ENCODE measurements at places on chromosomes 6 and 20.

GRCh38 chr6:64736421-64736950 lies 970.5 kb downstream of the EYS start:
- no peak for DNase-seq

GRCh38 chr20:3646067-3646440 lies 17.1 kb downstream of the GFRA4 start:
- DNase-seq: no peak

DNA sequence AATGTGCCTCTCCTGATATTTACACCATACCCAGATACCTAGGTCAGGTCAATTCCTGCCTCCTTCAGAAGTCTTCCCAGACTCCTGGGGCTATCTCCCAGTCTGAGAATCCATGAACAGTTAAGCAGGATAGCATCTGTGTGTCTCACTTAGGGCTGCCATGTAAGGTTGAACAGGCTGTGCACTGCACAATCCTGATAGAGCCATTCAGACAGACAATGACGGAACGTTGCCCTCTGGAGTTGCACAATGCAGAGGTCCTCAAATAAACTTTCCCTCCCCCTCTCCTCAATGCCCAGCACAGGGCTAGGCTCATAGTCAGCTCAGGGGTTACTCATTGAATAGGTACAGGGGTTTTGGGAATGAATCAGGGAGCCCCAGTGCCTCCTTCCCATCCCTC lies 89.7 kb downstream of the CD40 start:
- peak; percentile 55 for DNase-seq

DNA sequence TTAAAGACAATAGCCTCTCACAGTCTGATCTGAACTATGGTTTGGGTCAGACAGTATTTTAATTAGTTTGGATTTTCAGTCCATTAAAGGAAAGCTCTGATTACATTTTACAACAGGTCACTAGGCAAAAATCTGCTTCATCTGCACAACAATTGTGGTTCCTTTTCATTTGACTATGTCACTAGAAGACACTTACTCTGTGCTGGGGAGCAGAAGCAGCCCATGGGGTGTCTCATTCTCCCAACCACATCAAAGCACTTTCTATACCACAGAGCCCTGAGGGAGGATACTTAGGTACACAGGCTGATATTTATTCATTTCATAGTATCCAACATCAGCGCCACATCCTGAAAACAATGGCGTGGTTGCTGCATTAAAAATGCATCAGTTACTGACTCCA lies 36.6 kb upstream of the HDAC2 start:
- no peak for DNase-seq

DNA sequence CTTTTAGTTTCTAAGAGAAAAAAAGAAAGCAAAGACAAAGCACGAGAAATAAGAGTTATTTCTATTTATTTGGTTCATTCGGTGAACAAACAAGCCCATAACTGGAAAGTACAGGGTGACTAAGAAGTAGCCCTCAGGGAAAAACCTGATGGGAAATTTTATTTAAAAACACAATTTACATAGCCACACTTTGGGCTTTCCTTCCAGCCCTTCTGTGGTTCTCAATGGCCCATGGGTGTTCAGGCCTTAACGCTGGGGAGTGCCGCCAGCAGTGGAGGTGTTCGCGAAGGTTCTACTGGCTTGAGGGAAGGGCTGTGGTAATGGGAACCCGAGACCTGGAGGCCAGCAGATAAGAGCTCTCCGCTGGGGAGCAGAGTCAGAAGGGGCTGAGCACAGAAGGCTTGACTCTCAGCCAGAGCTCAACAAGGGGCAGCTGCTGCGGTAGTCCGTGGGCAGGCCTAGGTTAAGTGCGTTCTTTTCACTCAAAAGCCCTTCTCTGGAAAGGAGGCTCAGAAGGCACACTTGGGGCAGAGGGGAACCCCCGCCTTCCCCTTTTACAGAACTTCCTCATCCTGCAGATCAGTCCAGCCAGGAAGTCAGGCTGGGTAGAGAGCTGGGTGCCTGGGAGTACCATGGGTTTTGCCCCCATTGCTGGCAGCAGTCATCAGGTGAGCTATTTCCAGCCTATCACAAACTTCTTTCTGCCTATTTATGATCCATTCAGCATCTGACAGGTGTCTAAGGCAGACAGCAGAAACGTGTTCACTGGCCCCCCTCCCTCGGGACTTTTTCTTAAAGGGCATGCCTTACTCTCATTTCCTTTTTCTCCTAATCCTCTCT lies 8.8 kb upstream of the CD83 start:
- peak; percentile 92 for DNase-seq

DNA sequence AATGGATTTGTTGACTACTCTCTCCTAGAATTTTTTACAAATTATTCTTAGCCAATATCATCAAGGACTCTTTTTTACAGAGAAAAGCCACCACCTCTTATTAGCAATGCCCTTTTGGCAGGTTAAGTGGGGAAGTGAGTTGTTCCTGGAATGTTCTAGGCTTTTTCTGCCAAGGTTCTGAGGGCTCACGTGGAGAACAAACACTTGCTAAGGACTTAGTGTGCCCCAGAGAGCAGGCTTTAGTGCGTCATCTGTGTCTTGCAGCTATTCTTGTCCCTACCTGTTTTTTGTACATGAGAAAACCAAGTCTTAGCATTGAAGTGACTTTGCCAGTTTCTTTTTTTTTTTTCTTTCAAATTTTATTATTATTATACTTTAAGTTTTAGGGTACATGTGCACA lies 33.5 kb downstream of the CFAP61 start:
- no peak for DNase-seq

DNA sequence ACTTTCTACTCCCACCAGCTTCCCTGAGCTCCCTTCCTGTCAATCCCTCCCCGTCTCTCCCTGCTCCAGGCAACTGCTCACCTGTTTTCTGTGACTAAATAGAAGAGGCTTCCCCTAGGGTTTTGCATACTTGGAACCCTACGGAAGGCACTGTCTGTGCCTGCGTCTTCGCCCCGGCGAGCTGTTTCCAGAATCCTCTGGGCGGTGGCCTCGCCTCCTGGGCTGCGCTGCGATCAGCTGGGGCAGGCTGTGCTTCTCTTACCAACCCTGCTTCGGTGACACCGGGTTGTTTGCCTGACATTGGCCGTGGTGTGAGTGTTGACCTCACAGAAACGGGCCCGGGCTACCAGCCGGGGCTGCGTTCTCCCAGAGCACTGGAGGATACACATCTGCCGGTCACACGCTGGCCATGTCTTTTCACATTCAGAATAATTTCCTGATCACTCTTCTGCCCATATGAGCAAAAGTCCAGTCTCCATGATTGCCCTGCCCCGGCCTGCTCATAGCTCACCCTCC lies 29.4 kb upstream of the CCR6 start:
- DNase-seq: no peak

DNA sequence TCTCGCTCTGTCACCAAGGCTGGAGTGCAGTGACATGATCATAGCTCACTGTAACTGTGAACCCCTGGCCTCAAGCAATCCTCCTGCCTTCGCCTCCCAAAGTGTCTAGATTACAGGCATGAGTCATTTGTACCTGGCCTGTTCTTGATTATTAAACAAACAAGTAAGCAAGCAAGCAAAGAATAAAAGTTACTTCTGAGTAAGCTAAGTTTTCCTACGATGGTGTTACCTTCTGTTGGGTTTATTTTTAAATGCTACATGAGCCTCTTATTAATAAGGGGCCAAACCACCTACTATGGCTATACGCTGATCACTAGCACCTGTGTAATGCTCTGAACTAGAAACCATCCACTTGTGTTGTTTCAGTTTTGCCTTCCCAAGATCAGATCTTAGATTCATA lies 50.8 kb downstream of the IL22RA2 start:
- DNase-seq: no peak

DNA sequence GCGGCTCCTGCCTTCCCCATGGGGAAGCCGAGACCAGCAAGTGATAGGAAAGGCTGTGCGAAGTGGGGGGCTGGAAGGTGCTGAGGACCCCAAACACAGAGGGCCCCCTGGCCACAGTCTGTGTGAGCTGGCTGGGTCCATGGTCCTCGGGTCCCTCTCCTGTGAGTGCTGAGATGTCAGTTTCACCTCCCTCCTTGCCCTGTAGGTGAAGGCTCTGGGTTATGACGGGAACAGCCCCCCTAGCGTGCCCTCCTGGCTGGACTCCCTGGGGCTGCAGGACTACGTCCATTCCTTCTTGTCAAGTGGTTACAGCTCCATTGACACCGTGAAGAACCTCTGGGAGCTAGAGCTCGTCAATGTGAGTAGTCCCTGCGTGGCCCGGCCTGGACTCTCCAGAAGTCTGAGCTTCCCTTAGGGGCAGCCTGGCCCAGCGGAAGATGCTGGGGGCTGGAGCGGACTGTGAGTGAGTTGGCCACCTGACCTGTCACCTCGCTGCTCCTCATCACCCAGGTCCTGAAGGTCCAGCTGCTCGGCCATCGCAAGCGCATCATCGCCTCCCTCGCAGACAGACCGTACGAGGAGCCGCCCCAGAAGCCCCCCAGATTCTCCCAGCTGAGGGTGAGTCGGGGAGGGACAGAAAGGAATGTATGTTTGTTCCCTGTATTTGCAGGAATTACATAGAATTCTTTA lies 61.7 kb downstream of the TCP11 start:
- DNase-seq: no peak

DNA sequence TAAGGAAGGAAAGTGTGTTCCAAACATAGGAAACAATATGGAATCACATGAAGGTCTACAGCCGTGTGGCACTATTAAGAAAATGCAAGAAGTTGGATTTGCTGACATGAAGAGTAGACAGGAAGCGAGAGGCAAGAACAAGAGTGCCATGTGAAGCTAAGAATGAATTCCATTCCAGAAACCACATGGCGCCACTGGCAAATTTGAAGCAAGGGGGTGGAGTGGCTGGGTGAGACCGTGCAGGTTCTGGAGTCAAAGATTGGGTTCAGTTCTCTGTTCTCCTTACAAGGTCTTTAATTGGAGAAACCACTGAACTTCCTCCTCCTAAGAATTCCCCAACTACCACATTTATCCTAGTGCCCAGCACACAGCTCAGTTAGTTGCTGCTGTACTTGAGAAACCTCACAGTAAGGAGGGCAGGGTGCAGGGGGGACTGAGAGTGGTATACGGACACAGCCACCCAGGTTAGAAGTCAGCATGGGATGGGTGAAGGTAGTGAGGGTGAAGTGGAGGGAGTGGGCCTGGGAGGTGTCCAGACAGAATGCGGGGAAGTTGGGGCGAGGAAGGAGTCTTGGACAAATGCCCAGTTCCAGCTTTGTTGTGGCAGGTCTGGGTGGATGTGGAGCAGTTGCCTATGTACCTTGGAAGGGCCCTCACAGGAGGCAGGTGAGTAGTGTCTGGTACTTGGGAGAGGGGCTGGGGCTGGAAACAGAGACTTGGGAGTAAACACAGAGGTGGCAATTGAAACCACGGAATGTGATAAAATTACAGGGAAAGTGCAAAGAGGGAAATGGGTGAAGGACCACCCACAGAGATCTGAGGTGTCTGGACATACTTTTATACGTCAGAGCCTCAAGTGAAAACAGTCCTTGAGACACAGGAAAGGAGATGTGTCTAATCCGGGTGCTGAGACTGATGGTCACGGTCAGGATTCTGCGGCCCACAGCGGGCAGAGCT lies 14.3 kb downstream of the LYRM4 start:
- DNase-seq: peak; percentile 6

- no peak for DNase-seq
These were observed 1.3 kb downstream of the ZKSCAN3 start for GRCh38 chr6:28351087-28351486.

- no peak for DNase-seq
These were observed 222.6 kb downstream of the FOXC1 start for GRCh38 chr6:1832358-1832757.

GRCh38 chr6:54706391-54706790 lies 140.2 kb upstream of the FAM83B start:
- no peak for DNase-seq

DNA sequence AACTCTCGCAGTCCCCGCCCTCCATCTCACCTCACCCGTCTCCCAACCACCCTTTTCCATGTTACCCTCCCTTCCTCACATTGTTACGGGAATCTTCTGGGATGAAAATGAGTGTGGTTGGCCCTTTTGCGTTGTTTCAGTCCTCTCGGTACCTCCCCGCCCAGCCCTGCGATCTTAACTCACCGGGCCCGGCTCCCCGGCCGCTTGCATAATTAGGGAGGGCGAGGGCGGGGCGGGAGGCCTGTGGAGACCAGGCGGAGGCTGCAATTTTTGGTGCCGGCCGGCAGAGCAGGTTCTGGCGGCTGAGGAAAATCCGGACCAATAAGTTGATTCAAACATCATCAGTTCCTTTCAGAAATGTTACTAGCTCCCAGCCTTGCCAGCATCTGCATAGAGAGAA lies 25.2 kb downstream of the TFAP2B start:
- no peak for DNase-seq

GRCh38 chr6:128244751-128245405 lies 275.5 kb downstream of the PTPRK start:
- DNase-seq: no peak

DNA sequence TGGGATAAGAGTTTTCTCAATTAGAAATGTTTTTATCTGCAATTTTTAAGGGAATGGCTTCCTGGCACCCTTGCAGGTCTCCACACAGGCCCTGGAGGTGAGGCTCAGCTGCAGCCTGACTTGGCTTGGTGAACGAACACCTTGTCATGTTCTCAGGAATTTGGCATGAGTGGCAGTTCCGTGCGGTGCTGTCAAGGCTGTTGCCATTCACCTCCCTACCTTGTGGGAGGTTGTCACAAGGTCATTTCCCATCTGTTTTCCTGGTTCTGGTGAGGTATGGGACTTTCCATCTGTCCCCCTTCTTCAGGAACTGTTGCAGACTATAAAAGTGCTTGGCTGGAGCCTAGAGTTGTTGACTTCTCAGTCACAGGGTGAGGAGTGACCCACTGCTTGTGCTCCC lies 82.9 kb downstream of the ELOVL4 start:
- no peak for DNase-seq

DNA sequence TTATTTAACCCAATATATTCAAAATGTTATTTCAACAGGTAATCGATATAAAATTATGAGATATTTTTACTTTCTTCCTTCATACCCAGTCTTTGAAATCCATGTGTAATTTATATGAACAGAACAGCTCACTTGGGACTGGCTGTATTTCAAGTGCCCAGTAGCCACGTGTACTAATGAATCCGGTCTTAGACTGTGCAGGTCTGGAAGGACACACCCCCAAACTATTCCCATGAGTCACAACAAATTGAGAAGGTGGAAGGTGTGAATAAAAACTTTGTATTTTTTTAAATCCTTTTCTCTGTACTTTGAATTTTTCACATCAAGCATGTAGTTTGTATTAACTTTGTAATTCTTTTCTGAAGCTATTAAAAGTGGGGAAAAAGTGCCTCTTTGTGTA lies 2.8 kb downstream of the UNC5CL start:
- DNase-seq: no peak

DNA sequence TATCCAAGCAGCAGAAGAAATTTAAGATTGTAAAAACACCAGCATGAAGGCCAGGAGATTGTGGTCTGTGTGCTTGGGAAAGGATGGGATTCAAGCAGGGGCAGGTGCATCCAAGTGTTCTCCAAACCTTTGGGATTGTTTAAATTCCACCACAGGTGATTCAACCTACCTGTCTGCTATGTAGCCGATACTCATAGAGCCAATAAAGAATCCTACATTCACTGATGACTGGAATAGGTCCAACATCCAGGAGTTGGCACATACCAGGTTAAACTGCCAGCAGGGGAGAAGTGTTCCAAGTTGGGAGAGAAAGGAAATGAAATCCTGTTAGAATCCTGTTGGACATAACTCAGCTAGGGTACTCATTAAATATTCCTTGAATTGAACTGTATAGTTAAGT lies 2.2 kb downstream of the SLC22A2 start:
- no peak for DNase-seq

Measured in suppressor macrophage treated with lipopolysaccharide for 4 hours (primary cell).